Kasumi-1 (cell line): ENCODE measurements at places on chromosomes 6 and 20.

- DNase-seq = no peak
These were observed 20.4 kb downstream of the MDFI start for GRCh38 chr6:41658636-41659035.

DNA sequence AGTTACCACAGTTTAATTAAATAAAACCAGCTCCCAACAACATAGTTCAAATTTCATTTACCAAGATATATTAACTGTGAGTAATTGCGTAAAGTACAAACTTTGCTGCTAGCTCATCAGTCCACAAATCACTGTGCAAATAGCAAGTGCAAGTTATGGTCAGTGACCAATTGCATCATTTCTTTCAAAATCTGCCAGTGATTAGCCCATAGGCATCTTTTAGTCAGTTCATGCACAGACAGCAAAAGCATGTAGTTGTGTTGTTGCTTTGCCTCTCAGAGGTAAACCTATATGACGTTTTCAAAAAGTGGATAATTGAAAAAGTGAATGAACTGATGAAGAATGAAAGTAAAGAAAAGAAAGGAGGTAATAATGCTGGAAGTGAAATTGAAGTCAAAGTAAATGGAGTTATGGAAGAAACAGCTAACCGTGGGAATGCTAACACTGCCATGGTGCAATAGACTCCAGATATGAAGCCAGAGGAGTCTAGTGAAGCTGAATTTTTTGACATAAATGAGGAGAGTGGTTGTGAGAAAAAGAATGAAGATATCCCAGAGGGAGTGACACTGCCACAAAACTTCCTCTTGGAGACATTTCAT is 36.5 kb downstream of the ENPP1 start:
- DNase-seq = no peak

GRCh38 chr6:14929291-14929690 is 316.6 kb upstream of the JARID2 start:
- DNase-seq = no peak

DNA sequence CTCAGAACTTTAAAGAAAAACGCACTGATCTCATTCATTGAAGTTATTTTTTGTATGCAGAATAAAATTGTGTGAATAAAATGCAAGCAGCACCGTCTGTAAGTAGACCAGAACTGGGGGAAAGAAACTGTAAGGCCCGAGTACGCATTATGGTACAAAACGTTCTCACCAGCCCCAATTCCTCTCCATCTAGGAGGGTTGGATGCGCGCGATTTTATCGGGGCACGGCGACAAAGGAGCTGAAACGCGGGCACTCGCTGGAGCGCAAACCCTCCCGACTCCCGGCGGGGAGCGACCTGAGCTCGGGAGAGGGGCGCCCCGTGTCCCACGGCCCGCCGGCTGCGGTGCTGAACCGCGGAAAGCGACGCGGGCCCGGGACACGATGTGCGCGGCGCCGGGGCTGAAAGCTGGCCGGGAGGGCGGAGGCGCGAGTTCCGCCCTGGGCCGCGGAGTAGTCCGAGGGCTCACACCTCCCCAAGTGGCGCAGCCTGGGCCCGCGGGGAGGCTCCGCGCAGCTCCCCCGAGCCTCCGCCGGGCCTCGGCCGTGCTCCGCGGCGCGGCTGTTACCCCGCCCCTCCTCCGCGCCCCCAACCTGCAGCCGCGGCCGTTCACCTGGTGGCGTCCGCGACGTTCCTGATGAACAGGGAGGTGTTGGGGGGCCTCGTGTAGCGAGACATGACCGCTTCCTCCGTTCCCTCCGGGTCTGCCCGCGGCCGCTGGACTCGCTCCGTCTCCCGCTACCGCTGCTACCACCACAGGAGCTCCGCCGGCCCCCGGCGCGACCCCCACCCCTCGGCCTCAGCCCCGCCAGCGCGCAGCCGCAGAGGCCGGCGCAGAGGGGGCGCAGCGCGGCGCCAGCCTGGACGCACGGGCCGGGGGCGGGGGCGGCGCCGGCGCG is at the start of gene SRSF12:
Gene SRSF12 (minus strand): TSS at position 861 of the 898 bp plus-strand sequence. CDS start 184 bp downstream, at position 677.
- peak; percentile 18 for DNase-seq

DNA sequence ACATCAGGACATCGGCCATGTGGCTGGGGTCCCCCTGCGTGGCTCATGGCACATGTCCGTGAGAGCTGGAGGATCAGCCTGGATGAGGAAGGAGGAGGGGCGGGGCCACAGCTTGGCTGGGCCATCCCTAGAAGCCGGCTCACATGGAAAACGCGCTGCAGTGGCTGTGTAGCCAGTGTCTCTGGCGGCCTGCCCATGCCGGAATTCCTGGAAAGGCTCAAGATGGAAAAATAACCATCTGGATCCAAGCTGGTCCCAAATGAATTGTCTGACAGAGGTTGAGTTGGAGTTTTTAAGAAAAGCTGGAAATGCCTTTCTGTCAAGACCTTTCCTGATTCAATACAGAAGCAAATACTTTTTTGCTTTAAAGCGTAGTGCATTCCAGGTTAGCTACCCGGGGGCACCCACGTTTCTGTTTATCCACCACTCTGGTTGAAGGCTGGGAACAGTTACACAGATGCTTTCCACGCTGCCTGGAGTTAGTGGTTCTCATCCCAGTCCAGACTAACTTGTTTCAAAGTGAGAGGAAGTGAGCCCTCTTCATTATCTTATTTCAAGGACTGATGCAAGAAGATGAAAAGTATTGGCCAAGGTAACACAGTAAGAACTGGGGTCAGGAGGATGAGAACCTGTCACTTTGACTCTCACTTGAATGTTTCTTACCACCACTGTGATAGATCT is 99.0 kb downstream of the GMPR start:
- no peak for DNase-seq

DNA sequence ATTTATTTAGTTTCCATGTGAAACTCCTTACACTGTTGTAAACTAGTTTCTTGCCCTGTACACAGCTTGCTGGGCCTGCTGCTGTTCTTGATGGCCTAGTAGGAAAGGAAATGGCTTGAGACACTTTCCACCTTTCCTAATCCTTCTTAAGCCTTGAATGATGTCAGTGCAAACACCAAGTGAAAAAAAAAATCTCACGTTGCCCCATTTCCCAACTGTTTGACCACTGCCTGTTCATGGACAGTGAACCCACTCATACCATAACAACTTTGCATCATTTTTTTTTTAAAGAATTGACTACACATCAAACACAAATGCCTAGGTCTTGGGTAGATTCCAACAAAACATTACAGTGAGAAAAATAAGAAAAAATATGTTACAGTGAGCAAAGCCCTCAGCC is 653.6 kb upstream of the FLRT3 start:
- no peak for DNase-seq

DNA sequence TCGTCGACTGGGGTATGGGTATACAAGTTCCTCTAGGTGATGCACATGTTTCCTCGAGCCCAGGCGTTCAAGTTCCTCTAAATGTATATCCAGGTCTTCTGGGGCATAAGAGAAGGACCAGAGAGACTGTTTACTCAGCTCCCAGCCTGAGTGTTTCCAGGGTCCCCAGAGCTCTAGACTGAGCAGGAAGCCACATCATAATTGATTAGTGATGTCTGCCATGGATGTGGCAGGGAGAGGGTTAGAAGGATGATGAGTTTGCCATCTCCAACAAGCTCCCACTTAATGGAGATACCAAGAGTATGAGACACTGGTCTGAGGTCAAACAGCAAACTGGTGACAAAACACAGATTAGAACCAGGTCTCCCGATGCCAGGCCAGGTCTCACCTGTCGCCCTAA is 74.8 kb downstream of the PREX1 start:
- no peak for DNase-seq

DNA sequence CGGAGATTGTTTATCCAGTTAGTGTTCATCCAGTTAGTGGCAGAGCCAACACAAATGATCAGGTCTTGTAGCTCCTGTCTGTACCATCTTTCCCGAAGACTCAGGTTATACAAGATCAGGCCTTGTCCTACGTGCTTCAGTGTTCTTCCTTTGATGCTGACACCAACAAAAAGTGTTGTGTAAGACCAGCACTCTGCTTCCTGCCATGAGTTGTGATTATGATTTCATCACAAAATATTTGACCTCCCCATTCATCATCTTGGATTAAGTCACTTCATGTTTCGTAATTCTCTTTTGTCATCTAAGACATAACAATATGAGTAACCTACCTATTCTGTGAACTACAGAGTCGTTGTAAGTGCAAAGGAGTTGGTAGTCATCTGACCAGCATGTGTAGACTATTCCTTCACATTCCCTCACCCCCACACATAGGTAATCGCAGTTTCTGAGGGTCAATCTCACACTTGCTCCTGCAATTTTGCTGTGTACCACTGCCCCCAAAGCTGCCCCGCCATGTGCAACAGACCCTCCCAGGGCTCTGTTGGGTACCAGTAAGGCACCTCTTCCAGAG is 135.6 kb upstream of the SLC22A23 start:
- no peak for DNase-seq

- no peak for DNase-seq
These were observed 101.1 kb upstream of the IFNGR1 start for GRCh38 chr6:137320271-137320670.

DNA sequence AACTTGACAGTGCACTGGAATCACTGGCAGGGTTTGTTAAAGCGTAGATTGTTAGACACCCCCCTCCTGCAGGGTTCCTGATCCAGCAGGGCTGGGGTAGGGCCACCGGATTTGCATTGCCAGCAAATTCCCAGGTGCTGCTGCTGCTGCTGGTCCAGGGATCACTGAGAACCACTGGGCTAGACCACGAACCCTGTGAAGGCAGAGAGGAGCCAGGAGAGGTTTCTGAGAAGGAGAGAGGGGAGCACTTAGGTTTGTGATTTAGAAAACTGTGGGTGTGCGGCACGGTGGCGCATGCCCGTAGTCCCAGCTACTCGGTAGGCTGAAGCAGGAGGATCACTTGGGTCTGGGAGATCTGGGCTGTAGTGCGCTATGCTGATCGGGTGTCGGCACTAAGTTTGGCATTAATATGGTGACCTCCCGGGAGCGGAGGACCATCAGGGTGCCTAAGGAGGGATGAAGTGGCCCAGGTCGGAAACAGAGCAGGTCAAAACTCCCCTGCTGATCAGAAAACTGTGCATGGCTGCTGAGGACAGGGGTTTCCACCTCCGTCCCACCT is 53.6 kb upstream of the FAM83D start:
- no peak for DNase-seq

- no peak for DNase-seq
These were observed 89.5 kb downstream of the TIAM2 start for GRCh38 chr6:155084431-155085123.

- no peak for DNase-seq
These were observed 23.1 kb downstream of the PHACTR2 start for GRCh38 chr6:143700684-143701348.
